ENCODE measurements at places on chromosomes 7 and 10.

GRCh38 chr7:106050746-106051117 lies 61.4 kb downstream of the SYPL1 start:
- DNase-seq: no peak

GRCh38 chr7:134034652-134035051 lies 92.5 kb upstream of the LRGUK start:
- no peak for DNase-seq

GRCh38 chr10:121559326-121560026 lies 38.8 kb downstream of the FGFR2 start:
- no peak for DNase-seq

DNA sequence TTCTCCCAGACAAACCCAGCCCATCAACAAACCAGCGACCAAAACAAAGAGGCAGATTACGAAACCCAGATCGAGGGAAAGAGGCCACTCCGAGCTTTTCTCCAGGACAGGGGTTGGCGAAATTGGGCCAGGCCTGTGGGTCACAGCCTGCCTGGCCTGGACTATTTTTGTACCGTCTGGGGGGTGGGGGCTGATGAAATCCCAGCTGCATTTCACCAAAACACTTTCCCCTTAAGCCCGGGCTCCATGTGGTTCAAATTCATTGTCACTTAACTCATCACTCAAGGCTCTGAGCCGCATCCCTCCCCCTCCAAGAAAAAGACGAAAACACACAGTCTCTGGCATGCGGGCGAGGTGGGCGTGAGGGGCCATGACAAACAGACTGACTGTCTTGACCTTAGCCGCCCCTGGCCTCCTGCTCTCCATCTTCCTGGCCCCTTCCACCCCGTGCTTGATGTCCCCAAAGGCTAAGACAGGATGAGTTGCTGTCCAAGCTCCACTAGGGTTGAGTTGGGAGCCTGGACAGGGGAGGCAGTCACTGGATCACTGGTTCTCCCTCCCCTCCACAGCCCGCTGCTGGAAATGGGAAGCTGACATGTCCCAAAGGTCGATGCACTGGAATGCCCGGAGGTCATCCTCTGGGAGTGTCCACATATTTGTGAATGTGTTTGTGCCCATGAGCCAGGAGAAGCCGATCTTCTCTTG lies 19.2 kb downstream of the TMEM270 start:
- no peak for DNase-seq

DNA sequence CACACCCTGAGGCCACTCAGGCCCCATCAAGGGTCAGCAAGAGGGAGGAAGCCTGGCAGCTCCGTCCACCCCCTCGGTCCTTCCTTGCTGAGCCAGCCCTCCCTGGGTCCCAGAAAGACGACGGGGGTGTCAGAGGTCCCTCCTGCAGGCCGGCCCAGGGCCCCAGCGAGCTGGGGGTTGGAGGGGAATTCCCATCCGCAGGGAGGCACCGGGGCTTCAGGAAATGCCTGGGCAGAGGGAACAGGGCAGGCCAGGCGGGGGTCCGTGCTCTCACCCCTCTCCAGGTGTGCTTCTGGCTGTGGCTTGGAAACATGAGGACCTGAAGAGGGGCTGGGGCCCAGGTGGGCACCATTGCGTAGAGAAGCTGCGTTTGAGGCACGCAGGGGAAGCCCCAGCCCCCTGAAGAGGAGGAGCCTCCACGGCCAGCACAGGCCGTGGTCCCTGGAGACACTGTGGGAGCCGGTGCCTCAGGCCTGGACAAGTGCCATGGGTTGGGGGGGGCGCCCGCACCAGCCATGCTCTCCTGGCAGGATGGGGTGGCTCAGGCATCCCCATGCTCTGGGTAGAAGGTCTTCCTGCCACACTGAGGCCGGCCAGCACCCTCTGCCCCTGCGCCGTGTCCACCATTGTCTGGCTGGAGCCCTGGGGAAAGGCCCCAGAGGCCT lies 66.7 kb downstream of the PDGFA start:
- DNase-seq: no peak

- DNase-seq: no peak
These were observed 17.1 kb downstream of the UBE2D1 start for GRCh38 chr10:58351616-58352578.

- no peak for DNase-seq
These were observed 26.1 kb upstream of the TRUB1 start for GRCh38 chr10:114911801-114912469.

- no peak for DNase-seq
These were observed 10.6 kb upstream of the LIPM start for GRCh38 chr10:88791924-88792323.

GRCh38 chr10:120684226-120684625 lies 166.9 kb upstream of the WDR11 start:
- DNase-seq: no peak

- DNase-seq: no peak
These were observed 25.9 kb downstream of the GPRIN2 start for GRCh38 chr10:46530249-46531186.

DNA sequence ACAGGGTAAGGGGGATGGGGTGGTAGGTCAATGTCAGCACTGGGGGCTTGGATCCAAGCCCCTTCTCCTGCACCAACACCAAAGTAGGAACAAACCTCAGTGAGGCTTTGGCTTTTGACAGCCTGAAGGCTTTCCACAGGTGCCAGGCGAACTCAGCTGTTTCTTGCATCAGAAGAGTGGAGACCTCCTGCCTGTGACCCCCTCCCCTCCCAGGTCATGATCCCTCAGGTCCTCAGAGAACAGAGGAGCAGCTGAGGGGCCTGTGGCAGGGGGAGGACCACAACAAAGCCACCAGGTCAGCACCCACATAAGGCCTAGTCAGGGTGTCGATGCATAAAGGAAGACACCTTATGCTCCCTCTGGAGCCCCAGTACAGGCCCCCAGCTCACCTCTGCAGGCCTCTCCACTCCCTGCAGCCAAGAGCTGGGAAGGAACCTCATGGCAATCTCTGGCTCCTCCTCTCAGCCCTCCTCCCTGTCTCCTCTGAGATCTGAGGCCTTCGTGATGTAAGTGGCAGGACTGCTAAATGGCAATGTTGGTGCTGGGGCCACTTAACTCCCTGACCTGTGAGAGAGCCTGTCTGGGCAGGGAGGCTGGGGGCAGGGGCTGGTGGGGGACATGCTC lies 19.1 kb upstream of the PRRT4 start:
- no peak for DNase-seq

DNA sequence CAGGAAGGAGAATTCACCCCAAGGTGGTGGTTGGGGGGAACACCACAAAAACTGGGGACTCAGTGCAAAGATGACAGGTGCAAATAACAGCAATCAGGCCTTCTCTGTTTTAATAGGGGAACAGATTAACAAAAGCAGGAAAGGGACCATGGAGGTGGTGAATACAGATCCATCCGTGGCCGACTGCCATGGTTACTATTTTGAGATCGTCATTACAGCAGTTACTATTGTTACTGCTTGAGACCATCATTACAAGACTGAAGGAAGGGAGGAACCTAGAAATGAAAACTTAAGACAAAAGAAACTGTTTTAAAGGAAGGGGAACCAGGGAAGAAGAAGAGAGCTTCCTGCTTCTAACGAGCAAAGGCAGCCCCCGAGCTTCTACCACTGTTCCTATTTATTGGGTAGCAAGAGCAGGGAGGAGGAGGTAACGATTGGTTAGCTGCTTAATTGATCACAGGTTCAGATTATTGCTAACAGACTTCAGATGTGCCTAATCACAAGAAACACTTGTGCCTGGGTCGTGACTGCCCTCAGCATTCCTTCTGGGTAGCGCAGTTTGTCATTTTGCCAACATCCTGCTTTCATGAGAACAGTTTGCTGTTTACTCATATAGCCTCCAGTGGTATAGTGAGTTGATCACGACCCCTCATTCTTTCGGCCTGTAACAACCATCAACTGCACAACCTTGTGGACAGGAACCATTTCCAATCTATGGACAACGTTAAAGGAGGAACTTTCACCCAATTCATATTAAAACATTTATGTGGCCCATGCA lies 216.3 kb downstream of the CHCHD3 start:
- no peak for DNase-seq

DNA sequence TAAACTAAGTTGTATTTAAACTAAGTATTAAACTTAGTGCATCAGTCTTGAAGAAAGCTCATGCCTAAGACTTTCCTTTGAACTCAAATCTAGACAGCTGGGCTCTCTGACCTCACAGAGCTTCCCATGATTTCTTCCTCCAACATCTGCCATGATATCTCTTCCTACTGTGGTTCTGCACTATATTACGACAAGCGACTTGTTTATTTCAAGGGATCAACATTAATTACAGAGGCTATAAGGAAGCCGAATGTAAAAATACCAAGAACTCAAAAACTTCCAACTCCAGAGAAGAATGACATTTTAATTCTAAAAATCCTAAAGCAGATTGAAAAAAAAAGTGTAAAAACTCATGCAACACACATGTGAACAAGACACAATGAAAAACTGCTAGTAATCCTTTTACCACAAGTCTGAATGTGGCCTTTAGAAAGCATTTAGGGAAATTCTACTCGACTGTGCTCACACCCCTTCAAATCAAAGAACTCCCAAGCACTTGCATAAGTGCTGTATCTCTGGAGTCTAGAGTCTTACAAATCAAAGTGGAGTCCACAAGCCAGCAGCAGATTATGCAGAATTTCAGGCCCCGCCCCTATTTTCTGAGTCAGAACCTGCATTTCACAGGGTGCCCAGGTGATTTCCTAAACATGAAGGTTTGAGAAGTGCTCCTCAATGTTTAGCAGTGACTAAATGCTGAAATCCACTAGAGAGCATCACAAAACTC lies 22.7 kb upstream of the WASHC2A start:
- no peak for DNase-seq

- DNase-seq: no peak
These were observed 171.6 kb downstream of the GALNT17 start for GRCh38 chr7:71303566-71303965.

GRCh38 chr10:117112220-117112619 lies 25.9 kb downstream of the VAX1 start:
- DNase-seq: no peak

- DNase-seq: no peak
These were observed 62.7 kb upstream of the VIPR2 start for GRCh38 chr7:159207393-159207792.

DNA sequence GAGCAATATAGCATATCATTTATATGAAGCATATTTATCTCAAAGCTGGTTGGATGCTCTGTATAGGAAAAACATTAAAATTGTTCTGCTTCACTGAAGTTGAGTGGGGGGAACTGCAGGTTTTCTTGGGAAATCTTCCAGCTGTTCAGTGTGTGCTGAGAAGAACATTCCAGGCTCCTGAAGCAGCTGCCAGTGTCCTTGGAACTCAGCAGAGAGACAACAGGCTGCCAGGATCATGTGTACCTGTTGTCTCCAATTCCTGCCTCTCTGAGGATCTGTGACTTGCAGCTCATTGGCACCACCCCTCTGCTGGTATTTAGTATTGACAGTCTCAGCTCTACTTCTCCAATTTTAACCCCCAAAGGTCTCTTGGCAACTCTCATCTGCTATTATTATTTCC lies 42.3 kb upstream of the PRKG1 start:
- DNase-seq: no peak

- DNase-seq: no peak
These were observed at the start of gene PON3 for GRCh38 chr7:95396136-95397032. PON3 (minus strand) TSS chr7:95396375; CDS start chr7:95396350, 25 bp downstream.

- DNase-seq: no peak
These were observed 137.2 kb upstream of the PCBD1 start for GRCh38 chr10:71025535-71025934.

GRCh38 chr10:63120554-63120953 lies 12.6 kb upstream of the NRBF2 start:
- DNase-seq: no peak

GRCh38 chr10:86439544-86439943 lies 72.9 kb upstream of the GRID1 start:
- DNase-seq: no peak

DNA sequence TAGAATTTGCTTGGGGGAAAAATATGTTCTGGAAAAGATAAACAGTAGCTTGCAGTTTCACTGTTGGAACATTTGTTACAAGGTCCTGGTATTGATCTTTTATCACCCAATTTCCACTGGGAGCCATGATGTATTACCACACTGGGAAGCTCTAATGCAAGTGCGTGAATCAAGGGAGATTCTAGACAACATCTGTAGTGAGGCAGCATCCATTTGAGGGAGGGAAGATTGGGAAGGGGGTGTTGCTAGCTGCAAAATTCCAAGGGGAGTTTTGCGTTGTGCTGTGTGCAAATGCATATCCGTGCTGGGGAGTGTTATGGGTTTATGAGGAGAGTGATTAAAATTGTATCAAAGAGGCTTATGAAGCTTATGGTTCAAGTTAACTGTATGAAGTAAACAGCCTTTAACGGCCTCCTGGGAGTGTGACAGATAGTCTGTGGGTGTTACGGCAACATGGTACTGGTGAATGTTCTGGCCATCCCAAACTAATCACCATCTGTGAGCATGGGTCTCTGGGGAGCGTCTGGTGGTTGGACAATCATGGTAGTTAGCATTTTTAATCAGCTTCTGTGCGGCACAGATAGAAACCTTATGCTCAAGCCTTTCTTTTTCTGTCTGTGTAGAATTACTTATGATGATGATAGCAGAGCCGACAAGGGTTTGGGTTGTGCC lies 601.9 kb upstream of the GALNT17 start:
- DNase-seq: no peak

DNA sequence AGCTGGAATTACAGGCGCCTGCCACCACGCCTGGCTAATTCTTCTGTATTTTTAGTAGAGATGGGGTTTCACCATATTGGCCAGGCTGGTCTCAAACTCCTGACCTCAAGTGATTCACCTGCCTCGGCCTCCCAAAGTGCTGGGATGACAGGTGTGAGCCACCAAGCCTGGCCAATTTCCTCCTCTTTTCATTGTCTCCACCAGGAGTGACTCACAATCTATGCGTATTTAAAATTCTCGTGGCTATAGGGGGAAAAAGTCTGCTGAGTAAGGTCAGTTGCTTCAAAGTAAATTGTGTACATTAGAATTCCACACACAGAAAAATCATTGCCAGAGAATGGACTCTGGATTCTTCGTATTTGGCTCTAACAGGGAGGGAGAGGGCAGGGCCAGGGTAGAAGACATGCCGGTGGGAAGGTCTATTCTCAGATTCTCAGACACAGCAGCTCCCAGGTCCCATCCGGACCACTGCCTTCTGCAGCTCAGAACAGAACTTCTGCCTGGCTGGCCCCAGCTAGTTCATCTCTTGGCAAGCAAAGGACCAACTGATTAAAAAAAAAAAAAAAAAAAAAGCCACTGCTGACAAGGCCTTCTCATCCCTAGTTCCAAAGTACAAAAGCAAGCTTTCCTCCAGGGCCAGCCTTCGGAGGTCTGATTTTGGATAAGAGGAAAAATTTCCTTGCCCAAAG lies 22.2 kb downstream of the PSPH start:
- no peak for DNase-seq
